ENCODE measurements at places on chromosomes 16 and 17. TPM values are rescaled to one million over a fixed set of nuclear protein-coding genes. Genes with fewer than 3 reads are reported as not detected.

The CRHR1 gene
- not detected for total RNA-seq

The ADGRG1 gene
- 66.9 TPM for total RNA-seq

The ERN2 gene
- total RNA-seq, result 0.29 TPM

GRCh38 chr17:34843682-34844081, 117.6 kb downstream of the CCT6B start:
- H3K27ac ChIP-seq, result no peak overlapping the region
- no peak for DNase-seq
- H3K4me1 ChIP-seq, result no peaks in the 10 kb centered on the region
- no peaks in the 10 kb centered on the region for H3K36me3 ChIP-seq
- H3K4me3 ChIP-seq, result no peak overlapping the region

DNA sequence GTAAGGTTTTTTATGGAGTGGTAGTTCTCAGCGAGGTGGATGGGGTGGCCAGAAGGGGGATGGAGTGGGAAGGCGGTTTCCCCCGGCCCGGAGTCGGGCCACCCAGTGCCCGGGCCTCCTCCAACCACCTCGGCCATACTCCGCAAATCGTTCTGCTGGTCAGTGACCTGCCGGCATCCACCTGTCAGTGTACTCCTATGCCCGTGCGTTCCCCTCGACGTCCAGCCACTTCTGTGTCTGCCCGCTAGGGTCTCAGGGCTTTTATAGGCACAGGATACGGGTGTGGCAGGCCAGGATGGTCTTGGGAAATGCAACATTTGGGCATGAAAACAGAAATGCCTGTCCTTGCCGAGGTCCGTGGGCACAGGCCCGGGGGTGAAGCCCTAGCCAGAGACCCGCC, 19.3 kb upstream of the ASGR2 start:
- no peaks in the 10 kb centered on the region for H3K27me3 ChIP-seq
- no peak for DNase-seq
- peaks cover 3% of the 10 kb centered on the region for H3K4me1 ChIP-seq
- H3K4me3 ChIP-seq, result no peak overlapping the region
- no peaks in the 10 kb centered on the region for H3K36me3 ChIP-seq

- peaks cover 17% of the 10 kb centered on the region for H3K4me1 ChIP-seq
- peak within 1 kb of the TSS; percentile 92 for H3K27ac ChIP-seq
- no peaks in the 10 kb centered on the region for H3K36me3 ChIP-seq
- H3K4me3 ChIP-seq, result peak within 1 kb of the TSS; percentile 60
- H3K27me3 ChIP-seq, result peaks cover 17% of the 10 kb centered on the region
- peak; percentile 91 for DNase-seq
Measured at GRCh38 chr17:68290955-68291835, at the start of the genes ARSG and SLC16A6. ARSG (plus strand) TSS chr17:68291495; CDS start chr17:68307494, 15,999 bp downstream. SLC16A6 (minus strand) TSS chr17:68291127; CDS start chr17:68278320, 12,807 bp downstream.

The C16orf86 gene
- total RNA-seq, result 3.8 TPM

DNA sequence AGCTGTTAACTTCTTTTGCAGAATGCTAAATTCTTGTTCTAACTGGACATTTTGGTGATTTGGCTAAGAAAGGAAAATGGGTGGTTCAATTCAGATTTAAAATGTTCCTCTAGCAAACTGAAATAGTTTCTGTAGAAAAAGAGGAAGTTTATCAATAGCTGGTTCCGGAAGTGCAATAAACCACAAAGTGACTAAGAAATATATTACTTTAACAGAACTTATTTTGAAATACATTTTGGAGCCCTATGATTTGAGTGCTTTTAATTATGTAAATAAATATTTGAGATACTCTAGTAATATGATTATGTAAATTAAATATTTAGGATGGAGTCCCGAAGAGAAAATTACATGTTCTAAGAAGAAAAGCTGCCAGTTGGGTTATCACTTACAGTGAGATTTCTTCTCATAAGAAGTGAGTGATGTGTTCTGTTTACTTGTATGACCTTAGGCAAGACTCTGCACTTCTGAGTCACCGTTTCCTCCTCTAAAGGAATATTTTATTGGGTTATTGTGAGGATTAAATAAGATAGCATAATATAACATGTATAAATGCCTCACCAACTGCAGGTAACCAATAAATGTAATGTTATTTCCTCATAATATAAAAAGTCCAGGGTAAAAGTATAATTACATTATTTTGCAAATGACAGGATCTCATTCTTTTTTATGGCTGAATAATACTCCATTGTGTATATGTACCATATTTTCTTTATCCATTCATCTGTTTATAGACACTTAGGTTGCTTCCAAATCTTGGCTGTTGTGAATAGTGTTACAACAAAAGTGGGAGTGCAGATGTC, at the start of gene EVI2B:
TSS of gene EVI2B (minus strand) at position 73 of the 800 bp plus-strand sequence. CDS start 8,445 bp downstream, outside the sequence.
- DNase-seq, result no peak
- H3K4me3 ChIP-seq, result peak within 1 kb of the TSS; percentile 39
- no peaks in the 10 kb centered on the region for H3K27me3 ChIP-seq
- H3K27ac ChIP-seq, result peak within 1 kb of the TSS; percentile 81
- H3K36me3 ChIP-seq, result no peaks in the 10 kb centered on the region
- peaks cover 8% of the 10 kb centered on the region for H3K4me1 ChIP-seq

All from upper lobe of right lung (tissue), 1 donor.